CD4-positive, alpha-beta T cell treated with Interleukin-6 for 4 hours (primary cell): ENCODE measurements at places on chromosomes 6 and 20.

GRCh38 chr20:64104667-64105451, 2.5 kb downstream of the NPBWR2 start:
- no peak for DNase-seq

DNA sequence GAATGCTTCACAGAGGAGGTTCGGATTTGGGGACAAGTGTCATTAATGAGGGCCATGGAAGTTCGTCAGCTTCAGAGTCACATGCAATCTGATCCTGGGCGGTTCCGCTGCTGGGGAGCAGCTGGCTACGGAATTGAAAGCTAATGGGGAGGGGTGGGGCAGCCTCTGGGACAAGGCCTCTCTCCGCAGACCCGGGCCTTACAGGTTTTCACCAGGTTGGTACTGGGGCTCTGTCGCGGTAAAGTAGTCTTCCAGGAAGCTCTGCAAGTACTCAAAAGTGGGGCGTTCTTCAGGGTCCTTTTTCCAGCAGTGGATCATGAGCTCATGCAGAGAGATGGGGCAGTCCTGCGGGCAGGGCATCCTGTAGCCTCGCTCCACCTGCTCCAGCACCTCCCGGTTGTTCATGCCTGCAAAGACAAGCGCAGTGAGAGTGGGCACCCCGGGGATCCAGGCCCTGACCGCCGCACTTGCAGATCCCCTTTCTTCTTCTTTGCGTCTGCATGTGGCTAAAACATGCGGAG, 55.9 kb upstream of the TRAF3IP2 start:
- no peak for DNase-seq

DNA sequence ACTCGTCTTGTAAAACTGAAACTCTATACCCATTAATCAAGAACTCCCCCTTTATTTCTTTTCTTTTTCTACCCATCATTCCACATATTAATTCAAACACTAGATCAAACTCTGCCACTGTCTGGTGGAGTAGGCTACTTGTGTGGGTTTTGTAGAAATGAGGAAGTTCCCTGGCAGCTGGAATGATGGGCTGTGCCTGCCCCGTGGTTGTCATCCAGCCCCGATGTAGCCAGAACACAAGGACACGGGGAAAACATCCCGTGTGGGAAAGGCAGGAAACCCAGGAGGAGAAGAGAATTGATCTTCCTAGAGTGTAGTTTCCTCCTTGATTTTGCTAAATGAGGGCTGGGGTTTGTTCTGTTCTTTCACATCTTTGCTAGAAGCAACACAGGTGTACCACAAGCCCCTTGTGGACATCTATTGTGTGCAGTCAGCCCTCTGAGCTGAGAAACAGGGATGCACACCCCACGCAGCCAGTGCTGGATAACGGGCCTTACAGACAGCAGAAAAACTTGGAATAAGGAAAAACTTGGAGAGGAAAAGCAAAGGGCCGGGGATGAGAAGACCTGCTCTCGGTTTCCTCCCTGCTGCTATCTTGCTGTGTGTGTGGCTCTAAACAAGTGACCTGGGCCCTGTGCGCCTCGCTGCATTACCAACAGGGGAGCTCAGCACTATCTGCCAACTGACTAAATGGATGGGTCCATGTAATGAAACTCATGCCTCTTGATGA, 88.0 kb downstream of the SCML4 start:
- peak; percentile 36 for DNase-seq

GRCh38 chr20:9140162-9140760, 71.4 kb downstream of the PLCB4 start:
- DNase-seq = no peak

- DNase-seq = no peak
Observed at GRCh38 chr20:58286729-58287128, 22.8 kb upstream of the RAB22A start.

GRCh38 chr6:107646176-107646575, 156.3 kb downstream of the SOBP start:
- DNase-seq = no peak

- no peak for DNase-seq
Observed at GRCh38 chr6:9250852-9251251, 815.5 kb upstream of the SLC35B3 start.

DNA sequence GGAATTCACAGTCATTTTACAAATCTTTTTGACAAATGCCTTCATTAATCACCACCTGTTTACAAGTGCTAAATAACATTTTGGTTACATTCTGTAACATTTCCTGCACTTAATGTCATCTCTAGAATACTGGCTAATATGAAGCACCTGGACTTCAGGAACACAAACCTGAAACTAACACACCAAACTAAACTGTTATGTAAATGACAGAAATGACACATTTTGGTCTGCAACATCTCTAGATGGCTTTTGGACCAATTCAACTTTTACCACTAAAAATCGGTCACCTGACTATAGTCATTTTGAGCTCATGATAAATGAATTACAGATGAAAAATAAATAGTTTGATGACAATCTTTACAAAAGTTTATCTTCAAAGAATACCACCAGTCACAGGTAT, 80.6 kb downstream of the ATG5 start:
- no peak for DNase-seq

- DNase-seq = peak; percentile 55
Observed at GRCh38 chr6:11653028-11653583, 115.6 kb downstream of the TMEM170B start.

DNA sequence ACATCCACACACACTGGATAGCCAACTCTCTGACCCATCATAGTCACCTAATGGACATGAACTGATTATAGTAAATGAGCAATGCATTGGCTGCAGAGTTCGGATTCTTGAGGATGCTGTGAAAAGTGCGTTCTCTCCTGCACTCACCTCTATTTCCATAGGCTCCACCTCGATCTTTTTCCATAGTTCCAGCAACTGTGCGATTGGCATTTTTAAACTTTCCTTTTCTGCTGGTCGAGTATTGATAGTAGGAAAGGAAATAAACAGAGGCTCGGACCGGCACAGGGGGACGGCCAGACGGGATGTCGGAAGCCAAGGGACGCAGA, 94.4 kb downstream of the RNASET2 start:
- DNase-seq = no peak

DNA sequence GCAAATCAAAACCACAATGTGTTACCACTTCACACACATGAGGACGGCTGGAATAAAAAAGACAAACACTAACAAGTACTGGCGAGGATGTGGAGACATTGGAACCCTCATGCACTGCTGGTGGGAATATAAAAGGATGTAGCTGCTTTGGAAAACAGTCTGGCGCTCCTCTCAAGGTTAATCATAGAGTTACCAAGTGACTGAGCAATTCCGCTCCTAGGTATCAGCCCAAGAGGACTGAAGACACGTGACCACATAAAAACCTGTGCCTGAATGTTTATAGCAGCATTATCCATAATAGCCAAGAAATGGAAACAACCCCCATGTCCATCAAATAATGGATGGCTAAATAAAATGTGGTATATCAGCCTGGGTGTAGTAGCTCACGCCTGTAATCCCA, 45.0 kb downstream of the VSTM2L start:
- DNase-seq = no peak

- peak; percentile 63 for DNase-seq
Observed at GRCh38 chr20:56414842-56415765, 3.0 kb downstream of the CASS4 start.

- DNase-seq = no peak
Observed at GRCh38 chr6:92267335-92267734, 1152.0 kb downstream of the EPHA7 start.

- no peak for DNase-seq
Observed at GRCh38 chr20:58340853-58341252, 31.3 kb downstream of the RAB22A start.
